Umbilical cord (tissue), 2 donors: ENCODE measurements at places on chromosomes 6 and 20. TPM values are rescaled to one million over a fixed set of nuclear protein-coding genes. Genes with fewer than 3 reads are reported as not detected.

MOCS3 gene
- total RNA-seq: 10.4 TPM

TUBB gene
- 174 TPM for total RNA-seq

JPH2 gene
- total RNA-seq: 129 TPM

GSTA3 gene
- not detected for total RNA-seq

- DNase-seq: no peak
Observed at GRCh38 chr20:54118220-54119001, 48.0 kb upstream of the BCAS1 start.

DNA sequence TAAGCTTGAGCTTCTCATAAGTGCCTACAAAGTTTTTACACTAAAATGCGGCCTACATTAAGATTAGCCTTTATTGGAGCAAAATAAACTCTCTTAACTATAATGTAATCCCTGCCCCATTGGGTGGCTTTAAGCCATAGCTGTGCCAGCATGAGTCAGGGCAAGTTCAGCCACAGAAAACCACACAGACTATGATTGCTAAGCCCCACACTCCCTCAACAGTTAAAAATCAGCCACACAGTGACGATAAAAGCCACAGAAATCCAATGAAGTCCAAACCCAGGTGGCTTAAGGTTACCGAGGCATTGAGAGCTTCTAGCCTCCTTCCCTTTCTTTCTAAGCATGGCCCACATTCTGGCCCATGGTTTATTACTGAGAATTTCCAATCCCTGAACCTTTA is 61.6 kb downstream of the GRM1 start:
- DNase-seq: no peak

GRCh38 chr20:18430172-18430826 is 36.5 kb downstream of the DZANK1 start:
- DNase-seq: no peak

DNA sequence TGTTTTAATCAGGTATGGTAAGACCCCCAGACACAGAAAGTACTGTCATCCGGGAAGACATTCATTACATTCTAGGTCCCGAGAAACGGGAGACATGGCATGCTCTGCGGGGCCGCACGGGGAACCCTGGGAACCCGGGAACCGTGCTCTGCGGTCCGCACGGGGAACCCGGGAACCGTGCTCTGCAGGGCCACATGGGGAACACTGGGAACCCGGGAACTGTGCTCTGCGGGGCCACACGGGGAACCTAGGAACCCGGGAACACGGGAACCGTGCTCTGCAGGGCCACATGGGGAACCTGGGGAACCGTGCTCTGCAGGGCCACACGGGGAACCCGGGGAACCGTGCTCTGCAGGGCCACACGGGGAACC is 165.6 kb upstream of the SULF2 start:
- no peak for DNase-seq

DNA sequence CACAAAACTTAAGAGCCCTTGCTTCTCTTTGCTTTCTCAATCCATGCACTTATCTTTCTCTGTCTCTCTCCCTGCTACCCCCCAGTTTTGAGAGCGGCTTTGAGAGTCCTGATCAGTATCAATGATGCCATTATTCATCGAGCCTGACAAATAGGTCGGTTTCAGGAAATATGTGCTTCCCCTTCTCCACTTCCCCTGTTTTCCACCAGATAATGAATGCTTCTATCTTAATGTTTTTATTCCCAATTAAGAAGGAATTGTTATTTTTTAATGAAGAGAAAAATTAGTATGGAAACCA is 117.7 kb downstream of the KIF13A start:
- no peak for DNase-seq

DNA sequence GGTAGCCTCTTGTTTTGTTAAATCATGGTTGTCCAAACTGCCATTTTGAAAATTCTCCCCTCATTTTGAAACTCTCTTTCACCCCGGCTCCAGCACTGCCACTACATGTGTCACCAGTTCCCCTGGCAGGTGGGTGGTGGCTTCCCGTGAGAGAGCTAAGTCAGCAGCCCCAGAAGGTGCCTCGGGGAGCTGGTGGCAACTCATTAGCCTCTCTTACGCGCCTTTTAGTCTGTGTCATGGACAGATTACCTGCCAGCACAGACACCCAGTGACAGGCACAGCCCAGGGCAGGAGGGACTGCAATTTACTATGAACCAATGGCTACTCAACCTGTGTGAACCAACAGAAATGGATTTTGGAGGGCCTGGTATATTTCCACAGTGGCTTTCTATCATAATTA is 147.1 kb upstream of the SASH1 start:
- no peak for DNase-seq

DNA sequence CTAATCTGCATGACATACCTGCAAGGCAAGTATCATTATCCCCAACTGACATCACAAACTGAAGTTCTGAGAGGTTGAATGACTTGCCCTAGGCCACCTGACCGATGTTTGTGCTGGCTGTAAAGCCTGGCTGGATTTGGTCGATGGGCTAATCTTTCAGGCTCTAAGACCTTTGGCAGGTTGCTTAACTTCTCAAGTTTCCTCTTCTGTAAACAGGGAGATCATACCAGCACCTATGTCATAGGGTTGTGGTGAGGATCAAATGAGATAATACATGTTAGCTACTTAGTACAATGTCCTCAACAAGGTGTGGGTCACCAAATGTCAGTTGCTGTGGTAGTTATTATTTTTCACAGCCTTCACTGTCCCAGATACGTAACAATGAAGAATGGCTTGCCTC is 14.2 kb downstream of the ANKRD66 start:
- DNase-seq: no peak

- no peak for DNase-seq
Observed at GRCh38 chr20:62059920-62060630, 5.6 kb downstream of the TAF4 start.

- DNase-seq: peak; percentile 61
Observed at GRCh38 chr6:110366256-110366655, 8.1 kb upstream of the METTL24 start.
